ENCODE measurements at places on chromosomes 6 and 20.

DNA sequence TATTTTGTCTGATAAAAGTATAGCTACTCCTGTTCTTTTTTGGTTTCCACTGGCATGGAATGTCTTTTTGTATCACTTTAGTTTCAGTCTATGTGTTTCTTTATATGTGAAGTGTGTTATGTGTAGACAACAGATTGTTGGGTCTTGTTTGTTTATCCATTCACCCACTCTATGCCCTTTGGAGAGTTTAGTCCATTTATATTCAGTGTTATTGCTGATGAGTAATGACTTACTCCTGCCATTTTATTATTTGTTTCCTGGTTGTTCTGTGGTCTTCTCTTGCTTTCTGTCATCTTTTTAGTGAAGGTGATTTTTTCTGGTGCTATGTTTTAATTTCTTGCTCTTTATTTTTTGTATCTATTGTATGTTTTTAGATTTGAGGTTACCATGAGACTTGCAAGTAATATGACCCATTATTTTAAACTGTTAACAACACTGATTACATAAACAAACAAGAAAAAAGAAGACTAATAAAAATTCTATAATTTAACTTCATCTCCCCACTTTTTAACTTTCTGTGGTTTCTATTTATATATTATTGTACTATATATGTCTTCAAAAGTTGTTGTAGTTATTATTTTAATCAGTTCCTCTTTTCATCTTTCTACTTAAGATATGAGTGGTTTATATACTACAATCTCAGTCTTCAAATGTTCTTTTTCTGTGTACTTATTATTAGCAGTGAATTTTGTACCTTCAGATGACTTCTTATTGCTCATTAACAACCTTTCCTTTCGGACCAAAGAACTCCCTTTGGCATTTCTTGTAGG, 323.4 kb downstream of the BTBD9 start:
- DNase-seq: no peak

DNA sequence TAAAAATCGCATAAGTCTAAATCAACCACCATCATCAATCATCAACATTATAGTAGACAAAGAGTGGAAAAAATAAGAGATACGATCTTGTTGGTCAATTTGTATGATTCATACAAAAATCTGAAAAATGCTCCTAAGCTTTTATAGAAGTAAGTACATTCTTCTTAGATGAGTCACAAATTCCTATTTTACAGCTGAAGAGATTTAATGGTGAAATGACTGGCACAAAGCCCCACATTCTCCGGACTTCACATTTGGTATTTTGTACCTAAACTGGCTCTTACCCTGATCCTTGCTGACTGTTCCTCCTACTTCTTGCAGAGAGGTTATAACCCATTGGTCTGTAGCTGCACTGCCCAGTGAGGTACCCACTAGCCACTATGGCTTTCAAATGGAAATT, 29.9 kb upstream of the PREP start:
- DNase-seq: peak; percentile 28

GRCh38 chr6:13159300-13159699, 169.0 kb downstream of the TBC1D7 start:
- no peak for DNase-seq

- DNase-seq: peak; percentile 48
Measured at GRCh38 chr6:144931172-144932035, 646.3 kb downstream of the UTRN start.

DNA sequence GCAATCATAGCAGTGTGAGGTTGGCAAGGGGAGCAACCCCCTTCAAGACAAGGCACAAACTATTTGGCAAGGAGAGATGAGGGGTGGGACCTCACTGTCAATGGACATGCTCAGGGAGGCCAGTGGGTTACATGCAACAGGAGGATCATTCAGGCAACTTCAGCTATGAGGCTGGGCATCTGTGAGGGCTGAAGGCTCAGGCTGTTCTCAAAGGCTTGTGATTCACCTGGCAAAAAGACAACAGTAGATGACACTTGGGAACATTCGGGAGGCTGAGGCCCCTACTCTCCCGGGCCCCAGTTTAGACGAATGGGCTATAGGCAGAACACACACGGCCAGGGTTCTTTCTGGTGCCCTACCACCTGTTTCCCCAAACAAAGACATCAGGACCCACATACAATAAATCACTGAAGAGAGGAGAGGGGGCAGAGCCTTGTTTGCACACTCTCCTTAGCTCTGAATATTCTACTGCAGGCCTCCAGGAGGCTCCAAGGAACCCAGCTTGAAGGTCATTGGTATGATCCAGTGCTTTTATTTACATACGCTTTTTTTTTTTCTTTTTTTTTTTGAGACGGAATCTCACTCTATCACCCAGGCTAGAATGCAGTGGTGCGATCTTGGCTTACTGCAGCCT, 7.9 kb downstream of the TUBB start:
- DNase-seq: no peak

DNA sequence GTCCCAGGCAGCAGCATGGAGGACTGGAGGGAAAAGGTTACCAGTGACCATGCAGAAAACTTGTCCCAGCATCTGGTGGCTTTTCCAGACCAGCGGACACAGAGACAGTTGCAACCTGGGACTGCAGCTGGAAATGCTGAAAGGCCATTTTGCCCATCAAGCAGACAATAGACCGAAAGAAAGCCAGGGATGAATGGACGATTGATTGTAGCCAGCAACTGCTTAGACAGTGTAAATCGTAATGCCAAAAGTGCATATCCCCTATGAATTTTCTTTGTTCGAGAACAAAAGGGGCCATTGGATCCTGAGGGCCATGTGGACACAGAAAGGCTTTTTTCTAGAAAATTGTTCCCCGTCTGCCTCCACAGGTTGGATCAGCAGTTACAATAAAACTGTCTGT, 115.7 kb downstream of the MBOAT1 start:
- no peak for DNase-seq

DNA sequence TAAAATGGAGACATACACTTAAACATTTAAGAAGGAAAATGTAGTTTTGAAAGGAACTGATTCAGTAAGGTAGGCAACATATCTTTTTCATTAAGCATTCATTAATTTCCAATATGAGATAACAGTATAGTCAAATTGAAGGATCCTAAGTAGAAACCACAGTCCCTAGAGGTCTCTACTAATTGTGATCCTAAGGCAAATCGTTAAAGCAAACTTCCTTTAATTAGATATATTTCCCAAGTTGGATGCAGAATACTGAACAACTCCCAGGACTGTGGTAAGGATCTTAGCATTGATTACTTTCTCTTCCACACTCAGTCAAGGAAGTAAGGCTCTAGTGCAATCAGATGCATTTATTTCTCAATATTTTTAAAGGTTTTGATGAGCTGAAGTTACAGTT, 604.1 kb upstream of the GJE1 start:
- DNase-seq: no peak

GRCh38 chr6:158031381-158032353, 50.0 kb downstream of the SYNJ2 start:
- peak; percentile 41 for DNase-seq

DNA sequence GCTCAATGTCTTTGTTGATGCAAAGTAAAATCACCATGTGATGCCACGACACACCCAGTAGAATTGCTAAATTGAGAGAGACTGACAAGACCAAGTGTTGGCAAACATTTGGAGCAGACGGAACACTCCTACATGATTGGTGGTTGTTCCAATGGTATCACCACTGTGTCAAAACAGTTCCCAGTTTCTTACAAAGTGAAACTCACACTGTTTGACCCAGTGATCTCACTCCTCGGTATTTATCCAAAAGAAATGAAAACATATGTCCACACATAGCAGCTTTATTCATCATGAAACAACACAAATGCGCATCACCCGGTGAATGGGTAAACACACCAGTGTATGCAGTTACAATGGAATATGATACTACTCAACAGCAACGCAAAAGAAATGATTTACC, 74.0 kb upstream of the SULF2 start:
- no peak for DNase-seq

DNA sequence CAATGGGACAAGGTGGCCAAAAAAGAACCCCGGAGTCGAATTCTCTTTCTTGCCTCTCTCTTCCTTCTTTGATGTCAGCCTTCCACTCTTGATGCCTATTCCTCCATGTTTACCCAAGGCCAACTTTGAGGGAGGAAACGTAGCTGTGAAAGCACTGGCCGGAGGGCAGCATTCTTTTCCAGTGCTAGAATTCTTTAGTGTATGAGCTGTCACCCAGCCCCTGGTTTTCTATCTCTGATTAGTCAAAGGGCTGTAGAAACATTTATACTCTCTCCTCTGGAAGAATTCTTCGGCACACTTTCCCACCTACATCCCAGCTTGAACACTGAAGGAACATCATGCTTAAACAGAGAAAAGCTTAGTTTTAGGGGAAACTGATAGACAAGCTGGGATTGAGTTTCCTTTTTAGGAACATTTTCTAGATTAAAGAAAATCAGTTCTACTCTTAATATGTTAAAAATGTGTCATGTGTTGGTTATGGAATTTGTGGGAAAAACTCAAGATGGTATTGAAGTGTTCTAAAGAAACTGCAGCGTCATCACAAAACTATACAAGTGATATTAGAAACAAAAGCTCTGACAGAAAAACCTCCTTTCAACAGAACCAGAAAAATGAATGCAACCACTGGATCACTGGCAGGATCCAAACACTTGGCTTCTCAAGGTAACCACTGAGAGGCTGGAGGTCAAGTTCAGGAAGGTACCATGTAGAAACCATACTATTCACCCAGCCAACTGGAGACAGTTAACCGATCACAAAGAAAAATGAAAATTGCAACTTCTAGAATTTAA, 20.7 kb upstream of the UTRN start:
- DNase-seq: no peak

- peak; percentile 3 for DNase-seq
Measured at GRCh38 chr6:25343984-25344383, 64.8 kb downstream of the CARMIL1 start.

- DNase-seq: no peak
Measured at GRCh38 chr6:46749731-46750130, 3.0 kb downstream of the ANKRD66 start.

DNA sequence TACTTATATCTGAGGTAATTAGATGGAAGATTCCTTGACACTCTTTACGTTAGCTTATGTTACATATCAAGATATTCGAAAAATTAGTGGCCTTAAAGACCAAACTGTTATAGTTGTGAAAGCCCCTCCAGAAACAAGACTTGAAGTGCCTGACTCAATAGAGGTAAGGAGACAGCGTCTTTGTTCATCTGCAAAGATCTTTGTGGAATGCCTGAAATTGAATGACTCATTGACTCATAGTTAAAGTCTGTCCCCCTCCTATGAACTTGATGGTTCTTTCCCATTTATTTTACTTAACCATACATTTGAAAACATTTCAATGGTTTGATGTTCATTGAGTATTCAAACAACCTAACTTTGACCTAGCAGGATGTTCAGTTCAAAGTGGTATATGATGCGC, 47.6 kb upstream of the CDKAL1 start:
- DNase-seq: no peak

- DNase-seq: no peak
Measured at GRCh38 chr6:77433888-77434287, 29.4 kb downstream of the HTR1B start.

DNA sequence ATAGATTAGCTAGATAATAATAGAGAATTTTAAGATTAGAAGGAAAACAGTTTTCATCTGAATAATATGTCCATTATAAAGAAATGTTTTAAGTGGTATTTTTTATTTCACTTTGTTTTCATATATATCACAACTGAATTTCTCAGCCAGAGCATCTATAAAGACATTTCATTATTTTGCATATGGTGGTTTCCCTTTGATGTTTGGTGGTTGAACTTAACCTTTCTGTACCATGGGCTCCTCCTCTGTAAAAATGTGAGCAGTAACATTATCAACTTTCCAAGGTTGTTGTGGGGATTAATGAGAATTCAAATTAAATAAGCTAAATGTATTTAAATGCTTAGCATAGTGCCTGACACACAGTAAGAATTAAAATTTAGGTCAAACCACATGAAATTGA, 119.8 kb upstream of the QKI start:
- no peak for DNase-seq

GRCh38 chr6:104941729-104942091, 15.2 kb upstream of the LIN28B start:
- no peak for DNase-seq

Data from activated CD4-positive, alpha-beta T cell treated with anti-CD3 and anti-CD28 coated beads, Interleukin-2, Interleukin-6, amounts not matched to agents 100 ng/mL and 50 ng/mL, durations not matched to agents 16 hours and 8 hours (primary cell).